Stimulated activated CD4-positive, alpha-beta T cell treated with anti-CD3 and anti-CD28 coated beads, TNF-alpha, amount 100 ng/mL, for 4 hours (primary cell): ENCODE measurements at places on chromosomes 2 and 18.

GRCh38 chr2:203761121-203761520 lies 54.7 kb downstream of the CD28 start:
- no peak for DNase-seq

DNA sequence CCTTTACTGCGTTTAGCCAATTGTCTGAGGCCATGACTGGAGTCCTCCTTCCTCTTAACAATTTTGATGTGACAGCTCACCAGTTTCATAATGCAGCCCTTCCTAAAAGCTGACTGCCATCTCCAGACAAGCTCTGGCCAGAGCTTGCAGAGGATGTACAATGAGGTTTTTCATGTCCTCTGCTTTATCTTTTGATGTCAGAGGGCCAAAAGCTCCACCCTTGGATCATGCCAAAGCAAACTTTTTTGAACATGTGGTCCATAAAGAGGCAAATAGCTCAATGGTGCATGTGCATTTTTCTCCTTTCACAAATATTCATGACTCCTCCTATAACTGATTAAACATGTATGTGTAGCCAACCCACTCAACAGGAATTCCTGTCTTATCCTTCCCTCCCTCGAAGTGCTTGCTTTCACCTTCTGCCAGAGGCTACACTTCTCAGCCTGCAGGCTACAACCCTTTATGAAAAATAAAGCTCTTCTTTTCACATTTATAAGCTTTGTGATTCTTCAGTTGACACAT lies 266.2 kb downstream of the FBXO15 start:
- DNase-seq = no peak

DNA sequence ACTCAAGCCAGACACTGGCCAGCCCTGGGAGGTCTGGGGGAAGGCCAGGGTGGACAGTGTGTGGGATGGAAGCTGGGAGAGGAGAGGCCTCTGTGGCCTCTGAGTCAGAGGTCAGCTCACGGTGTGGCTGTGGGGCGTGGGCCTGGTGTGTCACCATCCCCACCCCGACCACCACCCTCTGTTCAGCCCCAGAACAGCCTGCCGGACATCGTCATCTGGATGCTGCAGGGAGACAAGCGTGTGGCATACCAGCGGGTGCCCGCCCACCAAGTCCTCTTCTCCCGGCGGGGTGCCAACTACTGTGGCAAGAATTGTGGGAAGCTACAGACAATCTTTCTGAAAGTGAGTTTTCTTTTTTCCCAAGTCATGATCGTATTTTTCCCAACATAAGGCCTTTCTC lies 110.5 kb downstream of the DYSF start:
- no peak for DNase-seq

- DNase-seq = no peak
These were observed 8.6 kb downstream of the DNAJB2 start for GRCh38 chr2:219287580-219288265.

GRCh38 chr18:6444466-6445228 lies 29.9 kb upstream of the L3MBTL4 start:
- no peak for DNase-seq

- DNase-seq = no peak
These were observed 33.1 kb downstream of the MARCO start for GRCh38 chr2:118975133-118975532.

- DNase-seq = no peak
These were observed 32.5 kb upstream of the PUM2 start for GRCh38 chr2:20382965-20383810.

DNA sequence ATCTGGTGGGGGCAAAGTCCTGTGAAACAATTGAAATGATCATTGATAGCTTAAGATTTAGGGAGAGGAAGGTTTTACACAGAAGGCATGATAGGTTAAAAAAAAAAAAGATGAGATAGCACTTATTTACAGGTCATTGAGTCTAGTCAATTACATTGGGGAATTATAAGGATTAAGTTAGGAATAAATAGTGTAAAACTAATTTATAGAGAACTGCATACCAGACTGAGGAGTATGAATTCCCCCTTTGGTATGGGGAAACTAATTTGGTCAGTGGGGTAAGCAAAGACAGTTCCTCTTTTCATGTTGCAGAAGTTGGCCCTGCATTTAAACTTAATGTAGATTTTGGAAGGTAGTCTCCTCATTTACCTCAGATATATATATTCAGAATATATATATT lies 10.8 kb downstream of the GLS start:
- DNase-seq = no peak

GRCh38 chr18:3703732-3704176 lies 253.8 kb downstream of the TGIF1 start:
- no peak for DNase-seq

DNA sequence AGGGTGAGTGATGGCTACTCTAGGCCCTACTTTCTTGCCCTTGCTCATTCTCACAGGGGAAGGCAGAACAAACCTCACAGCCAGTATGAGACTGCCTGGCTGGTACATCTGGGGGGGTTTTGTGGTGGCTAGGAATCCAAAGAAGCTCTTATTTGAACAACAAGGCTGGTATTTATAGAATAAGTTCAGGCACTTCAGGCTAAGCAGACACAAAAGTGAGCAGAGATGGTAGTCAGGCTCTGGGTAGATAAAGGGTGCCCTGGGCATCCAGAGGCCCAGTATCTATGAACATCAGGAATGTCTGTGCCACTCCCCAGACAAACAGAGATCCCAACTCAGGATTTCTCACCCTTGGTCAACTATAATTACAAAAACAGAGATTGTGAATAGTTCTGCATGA lies 57.2 kb upstream of the RTN4 start:
- DNase-seq = no peak

GRCh38 chr2:212991120-212991519 lies 160.3 kb downstream of the IKZF2 start:
- DNase-seq = no peak

DNA sequence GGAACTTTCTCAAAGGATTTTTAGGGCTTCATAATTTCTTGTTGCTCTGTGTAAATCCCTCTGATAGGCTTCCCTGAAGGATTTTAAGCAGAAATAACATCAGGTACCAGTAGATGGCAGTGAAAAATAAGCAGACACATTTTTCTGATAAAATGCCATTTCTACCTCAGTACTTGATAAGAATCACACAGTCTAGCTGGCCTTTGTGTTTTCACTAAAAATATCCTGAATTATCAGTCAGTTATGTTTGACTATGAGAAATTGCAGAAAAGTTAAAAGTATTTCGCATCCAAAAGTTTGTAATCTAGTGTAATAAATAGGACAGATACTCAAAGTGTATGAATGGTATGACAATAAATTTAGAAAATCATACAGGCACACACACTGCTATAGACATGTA lies 68.7 kb downstream of the DNAJC10 start:
- no peak for DNase-seq

DNA sequence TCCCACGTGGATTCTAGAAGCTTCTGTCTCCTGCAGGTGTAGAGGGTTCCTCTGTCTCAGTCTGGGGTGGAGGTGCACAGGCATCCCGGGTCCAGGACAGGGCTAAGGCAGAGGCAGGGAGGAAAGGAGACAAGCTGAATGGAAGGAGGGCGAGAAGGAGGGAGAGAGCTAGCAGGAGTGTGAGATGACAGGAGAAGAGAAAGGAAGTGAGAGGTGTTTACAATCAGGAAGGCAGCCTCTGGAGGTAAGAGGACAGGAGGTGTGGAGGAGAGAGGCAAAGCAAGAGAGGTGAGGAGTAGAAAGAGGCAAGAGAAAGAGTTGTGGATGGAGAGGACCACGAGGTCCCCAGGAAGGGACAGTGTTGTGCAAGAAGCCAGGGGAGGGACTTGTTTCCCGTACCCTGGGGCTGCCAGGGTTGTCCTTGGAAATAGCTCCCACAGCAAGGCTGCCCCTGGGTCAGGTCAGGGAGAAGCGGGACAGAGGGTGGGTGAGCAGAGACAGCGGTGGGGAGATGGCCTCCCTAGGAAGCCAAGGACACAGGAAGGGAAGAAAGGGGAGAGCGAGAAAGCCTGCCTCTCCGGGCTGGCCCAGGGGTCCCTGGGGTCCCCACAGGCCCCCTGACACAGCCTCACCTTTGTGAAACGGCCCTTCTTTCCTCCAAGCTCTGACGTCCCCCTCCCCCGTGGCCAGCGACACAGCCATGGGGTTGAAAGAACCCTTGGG lies 136.9 kb downstream of the CYP26B1 start:
- no peak for DNase-seq

- no peak for DNase-seq
These were observed 624.9 kb downstream of the CBLN2 start for GRCh38 chr18:71919211-71919610.

- DNase-seq = no peak
These were observed 16.9 kb downstream of the ZBTB7C start for GRCh38 chr18:48392268-48392667.

- DNase-seq = no peak
These were observed 971.9 kb downstream of the DCDC2C start for GRCh38 chr2:4675295-4675694.

DNA sequence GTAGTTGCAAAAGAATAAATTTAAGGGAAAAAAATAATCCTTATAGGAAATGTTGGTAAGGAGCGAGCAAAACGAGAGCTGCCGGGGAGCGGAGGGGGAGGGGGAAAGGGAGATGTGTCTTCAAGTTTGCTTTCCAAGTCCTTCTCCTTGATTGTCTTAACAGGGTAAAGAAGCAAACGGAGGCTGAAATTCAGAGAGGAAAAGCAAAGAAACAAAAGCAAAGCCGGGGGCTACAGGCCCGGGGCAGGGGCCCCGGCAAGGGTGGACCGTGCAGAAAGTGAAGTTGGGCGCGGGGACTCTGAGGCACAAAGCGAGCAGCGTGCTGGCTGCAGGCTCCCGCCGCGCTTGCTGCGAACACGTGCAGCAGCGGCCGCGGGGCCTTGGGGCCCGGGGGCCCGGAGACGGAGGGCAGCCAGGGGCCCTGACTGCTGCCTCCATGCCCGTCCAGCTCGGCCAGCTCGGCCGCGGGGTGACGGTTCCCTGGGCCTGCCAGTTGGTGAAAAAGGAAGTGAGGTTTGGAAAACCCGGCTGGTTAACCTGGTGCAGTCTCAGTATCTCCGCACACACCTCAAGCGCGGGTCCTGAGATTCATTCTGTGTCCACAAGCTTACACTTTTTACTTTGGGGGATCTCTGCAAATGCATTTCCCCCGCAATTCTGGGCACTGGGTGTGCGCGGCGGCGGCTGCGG lies 4.1 kb downstream of the BCL11A start:
- no peak for DNase-seq

GRCh38 chr2:157364257-157364974 lies 38.8 kb upstream of the ERMN start:
- DNase-seq = no peak

- DNase-seq = no peak
These were observed 14.0 kb downstream of the CAPN10 start for GRCh38 chr2:240600451-240600961.

DNA sequence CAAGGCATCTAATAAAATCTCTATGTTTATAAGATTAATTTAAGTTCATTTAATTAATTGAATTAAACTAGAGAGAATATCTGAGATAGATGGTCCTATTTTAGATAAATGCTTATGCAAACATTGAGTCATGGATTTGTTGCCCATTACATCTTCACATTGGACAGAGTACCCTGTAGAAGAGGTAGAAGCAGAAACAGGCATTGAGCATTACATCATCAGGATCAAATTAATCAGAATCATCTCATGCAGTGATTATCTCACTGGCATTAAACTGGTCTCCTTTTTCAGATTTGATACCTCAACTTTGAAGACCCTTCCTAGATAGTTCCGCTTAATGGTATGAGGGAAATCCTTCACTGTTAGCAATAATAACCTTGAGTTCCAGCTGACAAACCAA lies 469.6 kb upstream of the VRK2 start:
- no peak for DNase-seq

GRCh38 chr2:166768393-166769123 lies 119.7 kb upstream of the XIRP2 start:
- DNase-seq = no peak

DNA sequence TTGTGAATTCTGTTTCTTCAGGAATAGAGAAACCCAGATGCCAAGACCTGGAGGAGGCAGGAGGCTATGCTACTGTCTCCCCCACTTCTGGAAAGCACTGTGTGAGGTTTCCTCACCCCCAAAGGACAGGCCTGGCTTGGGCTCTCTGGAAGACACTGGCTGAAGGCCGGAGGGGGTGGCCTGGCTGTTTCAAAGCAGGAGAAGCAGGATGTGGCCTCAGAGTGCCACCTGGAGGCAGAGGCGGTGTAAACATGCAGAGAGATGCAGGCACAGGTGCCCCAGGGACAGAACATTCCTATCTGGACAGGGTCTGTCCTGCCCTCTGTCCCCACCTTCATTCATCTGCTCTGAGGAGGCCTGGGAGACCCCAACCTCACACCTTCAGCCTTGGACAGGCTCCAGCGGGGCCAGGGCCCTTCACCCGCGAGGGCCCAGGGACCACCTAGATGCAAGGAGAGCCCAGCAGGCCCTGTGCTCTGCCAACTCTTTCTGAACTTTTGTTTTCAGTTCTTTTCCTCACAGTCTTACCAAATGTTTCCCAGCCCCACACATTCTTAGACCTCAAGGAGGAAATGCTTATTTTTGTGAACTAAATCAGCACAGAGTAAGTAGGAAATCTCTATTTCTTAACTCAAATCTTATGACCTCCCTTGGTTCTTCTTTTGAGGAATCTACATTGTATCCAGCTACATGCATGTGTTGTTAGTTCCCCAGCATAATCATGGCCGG lies 79.2 kb downstream of the LONRF2 start:
- no peak for DNase-seq

DNA sequence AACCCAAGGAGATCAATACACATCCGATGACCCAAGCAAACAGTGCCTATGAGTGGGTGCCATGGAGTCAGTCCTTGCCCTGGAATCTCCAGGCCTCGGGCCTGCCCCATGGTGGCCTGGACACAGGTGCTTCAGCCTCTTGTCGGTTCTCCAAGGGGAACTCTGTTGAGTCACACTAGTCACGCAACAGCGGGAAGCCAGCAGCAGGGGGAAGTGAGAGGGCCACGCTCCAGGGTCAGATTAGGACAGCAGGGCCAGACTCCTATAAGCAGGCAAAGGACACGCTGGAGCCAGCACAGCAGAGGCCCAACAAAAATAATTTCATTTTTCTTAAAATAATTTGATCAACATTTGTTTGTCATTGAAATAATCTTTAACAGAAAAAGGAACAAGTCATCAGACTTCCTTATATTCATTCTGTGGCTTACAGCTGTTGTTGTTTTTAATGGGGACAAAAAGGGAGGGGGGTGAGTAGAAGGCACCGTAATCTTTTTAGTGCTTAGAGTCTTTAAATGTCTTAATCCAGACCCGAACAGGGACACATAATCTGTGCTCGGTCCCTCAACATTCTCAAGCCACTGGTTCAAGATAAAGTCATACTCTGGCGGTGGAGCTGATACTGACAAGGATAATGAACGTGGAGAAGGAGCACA lies 16.4 kb upstream of the ARMC9 start:
- DNase-seq = no peak

GRCh38 chr2:220165401-220165800 lies 538.0 kb downstream of the SLC4A3 start:
- no peak for DNase-seq

GRCh38 chr2:230668184-230668938 lies 44.3 kb upstream of the CAB39 start:
- DNase-seq = no peak

DNA sequence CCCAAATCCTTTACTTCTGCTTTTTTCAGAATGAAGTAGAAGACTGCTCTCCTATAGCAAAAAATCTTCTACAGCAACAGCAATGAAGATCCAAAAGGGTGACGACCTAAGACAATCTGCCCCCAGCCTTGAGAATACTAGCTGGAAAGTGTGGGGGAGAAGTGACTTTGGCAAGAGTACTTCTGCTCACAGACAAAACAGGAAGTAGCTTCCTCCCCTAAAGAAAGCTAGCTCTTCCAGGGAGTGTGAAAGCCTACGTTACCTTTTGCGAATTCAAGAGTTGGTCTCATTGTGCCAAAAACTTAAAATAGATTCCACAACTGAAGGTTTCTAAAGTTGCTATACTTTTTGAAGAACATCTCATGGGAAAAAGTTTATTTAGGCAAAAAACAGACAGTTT lies 1069.2 kb upstream of the CHAC2 start:
- no peak for DNase-seq

GRCh38 chr2:112046231-112046630 lies 8.8 kb upstream of the TMEM87B start:
- no peak for DNase-seq
